CD8-positive, alpha-beta memory T cell (primary cell): ENCODE measurements at places on chromosomes 12 and 14.

DNA sequence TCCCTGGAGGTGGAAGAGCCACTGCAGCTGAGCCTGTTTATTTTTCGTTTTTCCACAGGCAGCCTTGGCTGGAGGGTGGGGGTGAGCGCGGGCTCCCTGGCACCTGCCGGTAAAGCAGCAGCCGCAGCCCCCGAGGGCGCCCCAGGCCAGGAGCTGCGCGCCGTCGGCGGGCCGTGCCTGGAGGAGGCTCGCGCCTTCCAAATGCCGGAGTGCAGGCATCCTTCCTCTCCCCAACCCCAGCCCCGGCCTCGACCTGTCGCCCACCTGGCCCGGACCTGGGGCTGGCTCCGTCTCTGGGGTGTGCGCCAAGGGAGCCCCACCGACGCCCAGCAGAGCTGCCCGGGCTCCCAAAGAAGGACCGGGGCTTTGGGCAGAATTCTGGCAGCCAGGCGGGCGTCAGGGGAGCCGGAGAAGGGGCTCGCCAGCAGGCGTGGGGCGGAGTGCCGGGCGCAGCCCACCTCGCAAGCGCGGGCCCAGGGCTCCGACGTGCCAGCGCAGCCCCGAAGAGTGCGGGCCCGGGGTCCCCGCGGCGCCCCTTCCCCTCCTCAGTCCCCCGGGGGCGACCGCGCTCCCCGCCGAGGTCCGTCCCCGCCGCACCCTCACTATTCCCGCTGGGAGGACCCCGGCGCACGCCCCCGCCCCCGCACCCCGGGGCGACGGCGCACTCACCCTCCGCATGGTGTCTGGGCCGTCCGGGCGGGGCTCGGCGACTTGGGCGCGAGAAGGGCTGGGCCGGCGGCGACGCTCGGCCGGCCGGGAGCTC, 130.3 kb downstream of the NDUFA12 start:
- no peak for DNase-seq

GRCh38 chr14:28596391-28596790, 170.2 kb upstream of the FOXG1 start:
- no peak for DNase-seq

GRCh38 chr12:138898-139534, 72.4 kb downstream of the IQSEC3 start:
- DNase-seq = peak; percentile 20

- DNase-seq = no peak
Measured at GRCh38 chr12:3510597-3510996, 19.6 kb downstream of the PRMT8 start.

GRCh38 chr14:26255213-26255612, 342.6 kb downstream of the NOVA1 start:
- DNase-seq = no peak

DNA sequence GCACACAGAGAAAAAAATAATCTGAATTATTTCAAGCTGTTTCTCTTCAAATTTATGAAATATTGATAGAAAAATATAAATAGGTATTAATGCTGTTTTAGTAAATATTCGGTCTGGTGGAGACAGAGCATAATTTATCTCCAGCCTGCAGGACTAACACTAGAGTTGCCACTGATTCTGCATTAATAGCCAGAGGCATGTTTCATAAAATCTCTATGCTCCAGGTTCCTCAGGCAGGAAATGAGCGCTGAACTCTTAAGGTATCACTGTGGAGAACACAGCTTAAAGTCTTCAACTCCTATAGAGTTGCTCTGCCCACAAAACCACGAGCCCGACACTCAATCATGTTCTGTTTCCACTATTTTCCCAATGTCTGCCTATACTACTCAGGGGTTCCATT, 470.0 kb upstream of the TMPO start:
- no peak for DNase-seq

GRCh38 chr12:47078733-47079467, 521 bp upstream of the PCED1B start:
- DNase-seq = peak; percentile 34

- no peak for DNase-seq
Measured at GRCh38 chr12:129614221-129614885, 289.5 kb downstream of the TMEM132D start.

DNA sequence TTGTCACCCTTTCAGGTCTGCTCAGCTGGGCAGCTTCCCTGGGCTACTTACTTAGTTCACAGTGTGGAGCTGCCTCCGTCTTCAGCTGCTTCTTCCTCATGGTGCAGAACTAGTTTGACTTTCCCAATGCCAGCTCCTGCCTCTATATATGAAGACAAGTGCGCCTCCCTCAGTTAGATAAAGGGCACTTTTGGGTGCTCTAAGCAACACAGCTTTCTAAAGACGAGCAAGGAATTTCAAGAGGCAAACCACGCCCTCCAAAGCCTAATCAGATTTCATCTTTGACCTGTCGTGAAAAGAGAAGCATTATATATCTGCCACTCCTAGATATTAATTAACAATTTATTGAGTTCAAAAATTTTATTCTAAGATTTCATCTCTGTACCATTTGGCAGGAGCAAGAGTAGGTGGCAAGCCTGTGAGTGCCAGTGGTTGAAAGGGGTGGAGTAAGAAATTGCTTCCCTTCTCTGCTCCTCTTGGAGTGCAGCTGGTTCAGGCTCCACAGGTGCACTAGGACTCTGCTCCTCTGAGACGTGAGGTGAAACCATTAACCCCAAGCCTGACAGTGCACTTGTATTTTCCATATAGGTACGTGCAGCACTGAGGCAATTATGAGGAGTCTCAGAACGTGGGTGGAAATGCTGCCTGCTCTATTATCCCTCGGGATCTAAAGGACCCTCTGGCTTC, 2.1 kb upstream of the SLC11A2 start:
- DNase-seq = no peak

DNA sequence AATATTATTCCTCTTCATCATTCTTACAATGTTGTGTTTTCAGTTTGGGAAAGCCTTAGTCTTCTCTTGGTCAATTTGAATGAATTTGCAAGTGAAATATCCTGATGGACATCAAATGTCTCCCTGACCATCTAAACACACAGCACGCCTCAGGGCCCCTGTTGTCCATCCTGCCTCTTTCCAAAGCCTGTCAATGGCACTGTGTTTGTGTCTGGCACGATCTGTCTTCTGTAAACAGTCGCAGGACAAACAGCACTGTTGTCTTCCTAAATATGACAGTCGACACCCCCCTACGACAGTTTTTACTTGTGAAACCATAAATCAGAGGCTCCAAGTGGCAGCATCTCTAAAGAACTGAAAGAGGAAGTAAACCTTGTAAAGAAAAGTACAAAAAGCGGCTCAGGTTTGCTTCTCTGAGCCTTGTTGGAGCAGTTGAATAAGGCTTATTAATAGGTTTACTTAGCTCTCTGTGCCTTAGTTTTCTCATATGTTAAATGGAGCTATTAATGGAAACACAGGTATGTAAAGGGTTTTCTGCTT, 285.8 kb downstream of the NRXN3 start:
- DNase-seq = no peak

GRCh38 chr12:9969673-9970072, 1.5 kb upstream of the CLEC12A start:
- no peak for DNase-seq

DNA sequence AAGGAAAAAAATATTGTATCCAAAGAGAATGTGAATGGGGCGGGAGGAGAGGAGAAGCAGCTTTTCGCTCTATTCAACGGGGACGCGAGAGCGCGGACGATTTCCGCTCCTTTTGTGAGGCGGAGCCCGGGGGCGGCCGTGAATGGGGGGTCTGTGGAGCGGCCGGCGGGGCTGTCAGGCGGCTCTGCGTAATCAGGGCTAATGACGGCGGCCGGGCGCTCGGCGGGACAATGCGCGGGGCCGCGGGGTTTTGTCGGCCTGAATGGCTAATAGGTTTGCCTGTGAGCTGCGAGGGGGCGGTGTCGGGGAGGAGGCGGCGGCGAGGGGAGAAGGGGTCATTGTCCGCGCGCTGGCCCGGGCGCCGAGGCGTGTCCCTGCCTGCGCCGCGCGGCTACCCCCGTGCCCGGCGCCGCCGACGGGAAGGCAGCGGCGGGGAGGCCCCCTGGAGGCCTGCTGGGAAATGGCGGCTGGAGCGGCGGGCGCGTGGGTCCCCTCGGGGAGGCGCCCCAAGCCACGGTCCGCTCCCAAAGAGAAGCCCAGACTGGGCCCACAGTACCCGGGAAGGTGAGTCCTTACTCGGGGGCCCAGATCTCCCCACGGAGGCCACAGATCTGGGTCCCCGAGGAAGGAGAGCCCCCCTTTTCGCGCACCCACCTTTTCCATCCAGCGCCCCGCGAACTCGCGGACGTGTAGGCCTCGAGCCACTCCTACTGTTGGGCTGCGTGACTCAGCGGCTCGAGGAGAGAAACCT, 6.0 kb downstream of the SIX6 start:
- no peak for DNase-seq
